ENCODE measurements at places on chromosomes 6 and 20. TPM values are rescaled to one million over a fixed set of nuclear protein-coding genes. Genes with fewer than 3 reads are reported as not detected.
A peak's percentile ranks its signal among the peaks of the same experiment; 100 is the strongest.

GRCh38 chr6:150672800-150673199 lies 73.1 kb downstream of the PLEKHG1 start:
- H3K4me3 ChIP-seq = no peak overlapping the region
- no peaks in the 10 kb centered on the region for H3K27me3 ChIP-seq
- no peaks in the 10 kb centered on the region for H3K36me3 ChIP-seq
- H3K4me1 ChIP-seq = peaks cover 31% of the 10 kb centered on the region

DNA sequence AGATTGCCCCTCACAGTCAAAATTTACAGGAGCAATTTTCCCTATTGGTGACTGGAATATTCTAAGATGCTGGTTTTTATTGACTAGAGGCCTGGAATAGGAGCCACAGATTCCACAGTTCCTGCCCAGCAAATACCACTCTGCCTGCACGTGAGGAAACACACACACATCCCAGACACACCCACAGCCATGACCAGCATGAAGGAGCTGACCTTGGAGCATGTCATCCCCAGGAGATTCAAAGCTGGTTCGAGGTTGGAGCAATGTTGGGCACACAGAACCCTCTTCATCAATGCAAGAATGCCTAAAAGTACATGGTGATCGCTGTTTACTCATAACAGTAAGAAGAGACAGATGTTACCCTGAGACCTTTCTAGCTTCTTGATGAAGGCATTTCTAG lies 244.6 kb upstream of the FOXQ1 start:
- H3K4me3 ChIP-seq = no peak overlapping the region
- H3K36me3 ChIP-seq = no peaks in the 10 kb centered on the region
- peaks cover 12% of the 10 kb centered on the region for H3K4me1 ChIP-seq

DNA sequence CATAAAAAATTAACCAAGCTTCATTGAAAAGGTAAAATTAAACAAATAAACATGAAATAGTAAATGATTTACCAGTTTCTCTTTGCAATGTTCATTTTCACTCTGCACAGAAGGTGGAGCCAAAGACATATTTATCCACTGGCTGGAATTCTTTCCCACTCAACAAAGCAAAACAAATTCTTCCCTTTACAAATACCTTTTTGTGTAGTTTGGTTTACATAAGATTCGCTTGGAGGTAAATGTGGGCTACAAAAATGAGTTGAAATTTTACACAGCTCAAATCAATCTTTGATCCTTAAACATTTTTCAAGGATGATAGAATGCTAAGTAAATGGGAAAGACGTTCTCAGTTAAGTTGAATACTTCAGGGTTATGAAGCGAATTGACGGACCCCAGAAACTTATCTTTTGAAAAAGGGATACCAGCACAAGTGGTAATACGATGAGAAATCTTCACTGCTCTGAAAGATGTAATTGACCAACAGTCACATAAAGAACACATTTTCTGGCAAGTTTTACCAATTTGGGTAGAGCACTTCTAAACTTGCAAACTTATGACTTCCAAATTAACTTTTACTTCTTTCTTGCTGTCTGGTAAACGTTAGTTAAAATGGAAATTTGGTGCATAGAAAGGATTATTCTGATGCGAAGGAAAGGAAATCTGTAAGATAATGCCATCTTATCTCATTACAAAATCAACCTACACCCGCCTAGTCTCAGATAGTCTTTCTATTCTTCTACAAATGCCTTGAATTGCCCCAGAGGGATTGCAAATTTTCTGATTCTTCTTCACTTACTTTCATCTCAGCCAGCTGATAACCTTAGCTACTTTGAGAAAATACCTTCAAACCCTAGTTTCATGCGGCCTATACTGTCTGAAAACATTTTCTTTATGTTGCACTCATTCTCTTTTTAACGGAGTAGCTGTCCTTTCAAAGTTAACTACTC lies 4.7 kb upstream of the GJA1 start:
- no peaks in the 10 kb centered on the region for H3K36me3 ChIP-seq
- H3K27me3 ChIP-seq = no peaks in the 10 kb centered on the region
- no peak for DNase-seq
- no peak overlapping the region for H3K27ac ChIP-seq
- no peaks in the 10 kb centered on the region for H3K4me1 ChIP-seq

- H3K4me3 ChIP-seq = no peak overlapping the region
- no peaks in the 10 kb centered on the region for H3K4me1 ChIP-seq
- no peak for DNase-seq
- no peaks in the 10 kb centered on the region for H3K27me3 ChIP-seq
- H3K27ac ChIP-seq = no peak overlapping the region
- no peaks in the 10 kb centered on the region for H3K36me3 ChIP-seq
These were observed 243.7 kb downstream of the ALDH8A1 start for GRCh38 chr6:134706153-134706552.

GRCh38 chr20:31859266-31859997 lies 10.9 kb downstream of the DUSP15 start:
- peaks cover 15% of the 10 kb centered on the region for H3K4me1 ChIP-seq
- no peak overlapping the region for H3K4me3 ChIP-seq
- H3K27ac ChIP-seq = no peak overlapping the region
- no peak for DNase-seq

- no peaks in the 10 kb centered on the region for H3K27me3 ChIP-seq
- H3K36me3 ChIP-seq = no peaks in the 10 kb centered on the region
- DNase-seq = no peak
These were observed 18.4 kb downstream of the ECT2L start for GRCh38 chr6:138814179-138814834.

DNA sequence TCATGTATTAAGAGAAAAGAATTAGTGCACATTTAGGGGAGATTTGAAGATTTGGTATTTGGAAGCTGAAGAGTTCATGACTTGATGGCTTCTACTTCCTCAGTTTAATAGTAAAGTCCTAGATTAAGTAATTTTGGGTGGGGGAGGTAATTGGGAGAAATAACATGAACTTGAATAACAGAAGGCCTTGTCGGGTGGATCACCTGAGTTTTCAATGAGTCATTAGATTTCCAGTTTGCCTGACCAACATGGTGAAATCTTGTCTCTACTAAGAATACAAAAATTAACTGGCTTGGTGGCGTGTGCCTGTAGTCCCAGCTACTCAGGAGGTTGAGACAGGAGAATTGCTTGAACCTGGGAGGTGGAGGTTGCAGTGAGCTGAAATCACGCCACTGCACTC lies 181.0 kb downstream of the GJA1 start:
- H3K4me1 ChIP-seq = no peaks in the 10 kb centered on the region
- H3K4me3 ChIP-seq = no peak overlapping the region
- no peaks in the 10 kb centered on the region for H3K27me3 ChIP-seq

GRCh38 chr20:63047267-63047666 lies 40.5 kb upstream of the BHLHE23 start:
- no peak overlapping the region for H3K4me3 ChIP-seq
- no peaks in the 10 kb centered on the region for H3K27me3 ChIP-seq
- H3K27ac ChIP-seq = no peak overlapping the region
- DNase-seq = no peak
- no peaks in the 10 kb centered on the region for H3K36me3 ChIP-seq
- no peaks in the 10 kb centered on the region for H3K4me1 ChIP-seq

- no peak overlapping the region for H3K4me3 ChIP-seq
- DNase-seq = peak; percentile 91
- H3K36me3 ChIP-seq = no peaks in the 10 kb centered on the region
- no peaks in the 10 kb centered on the region for H3K4me1 ChIP-seq
These were observed 320.5 kb downstream of the DHX35 start for GRCh38 chr20:39282619-39283092.

DNA sequence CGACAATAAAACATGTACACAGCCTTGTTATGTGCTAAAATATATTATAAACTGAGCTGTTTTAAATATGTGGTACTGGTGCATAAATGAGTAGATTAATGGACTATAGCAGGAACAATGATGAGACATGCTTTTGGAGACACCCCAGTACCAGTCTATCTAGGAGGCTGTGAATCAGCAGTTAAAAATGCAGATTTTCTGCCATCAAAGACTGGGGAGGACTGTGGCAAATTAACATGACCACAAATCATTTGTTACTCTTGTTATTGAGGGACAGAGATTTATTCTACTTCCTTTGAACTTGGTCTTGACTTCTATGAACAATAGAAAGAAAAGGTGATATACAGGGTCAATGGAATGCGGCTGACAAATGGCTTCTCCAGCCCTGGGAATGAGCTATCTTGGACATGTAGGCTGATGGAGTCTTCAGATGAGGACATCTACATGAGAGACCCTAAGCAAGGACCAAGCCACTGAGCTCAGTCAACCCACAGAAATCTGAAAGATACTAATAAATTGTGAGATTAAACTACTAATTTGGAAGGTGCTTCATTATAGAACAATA lies 551.7 kb upstream of the GJE1 start:
- DNase-seq = no peak
- no peak overlapping the region for H3K27ac ChIP-seq
- H3K27me3 ChIP-seq = no peaks in the 10 kb centered on the region
- no peaks in the 10 kb centered on the region for H3K36me3 ChIP-seq

- peak overlapping the region; percentile 51 for H3K27ac ChIP-seq
- peak; percentile 41 for DNase-seq
- H3K27me3 ChIP-seq = no peaks in the 10 kb centered on the region
- no peaks in the 10 kb centered on the region for H3K36me3 ChIP-seq
These were observed 163.3 kb downstream of the VEGFA start for GRCh38 chr6:43933148-43933885.

DNA sequence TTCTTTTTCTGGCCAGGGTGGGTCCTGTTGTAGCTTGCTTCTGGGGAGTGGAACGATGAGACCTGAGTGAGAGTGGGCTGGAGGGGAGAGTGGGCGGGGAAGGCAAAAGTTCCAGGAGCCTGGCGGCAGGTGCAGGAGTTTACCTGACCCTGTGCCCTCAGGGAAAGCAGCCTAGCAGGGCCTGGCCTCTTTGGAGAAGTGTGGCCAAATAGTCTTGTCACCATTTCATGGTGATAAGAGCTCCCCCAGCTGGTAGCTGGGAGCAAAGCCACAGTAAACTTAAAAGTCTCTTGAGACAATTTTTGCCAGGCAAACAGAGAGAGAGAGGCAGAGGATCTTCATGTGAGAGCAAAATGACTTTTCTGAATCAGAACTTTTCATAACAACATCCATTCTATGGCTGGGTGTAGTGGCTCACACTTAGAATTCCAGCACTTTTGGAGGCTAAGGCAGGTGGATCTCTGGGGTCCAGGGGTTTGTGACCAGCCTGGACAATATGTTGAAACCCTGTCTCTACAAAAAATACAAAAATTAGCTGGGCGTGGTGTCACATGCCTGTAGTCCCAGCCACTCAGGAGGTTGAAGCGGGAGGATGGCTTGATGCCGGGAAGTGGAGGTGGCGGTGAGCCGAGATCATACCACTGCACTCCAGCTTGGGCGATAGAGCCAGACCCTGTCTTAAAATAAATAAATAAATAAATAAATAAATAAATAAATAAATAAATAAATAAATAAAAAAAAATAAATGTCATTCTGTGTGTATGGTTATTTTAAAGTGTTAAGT lies 161.8 kb upstream of the SCGN start:
- H3K4me1 ChIP-seq = no peaks in the 10 kb centered on the region
- no peaks in the 10 kb centered on the region for H3K36me3 ChIP-seq
- no peak overlapping the region for H3K27ac ChIP-seq
- no peaks in the 10 kb centered on the region for H3K27me3 ChIP-seq
- peak; percentile 80 for DNase-seq

The PPIL6 gene
- 2.4 TPM for total RNA-seq

The OR2H2 gene
- total RNA-seq = not detected

DNA sequence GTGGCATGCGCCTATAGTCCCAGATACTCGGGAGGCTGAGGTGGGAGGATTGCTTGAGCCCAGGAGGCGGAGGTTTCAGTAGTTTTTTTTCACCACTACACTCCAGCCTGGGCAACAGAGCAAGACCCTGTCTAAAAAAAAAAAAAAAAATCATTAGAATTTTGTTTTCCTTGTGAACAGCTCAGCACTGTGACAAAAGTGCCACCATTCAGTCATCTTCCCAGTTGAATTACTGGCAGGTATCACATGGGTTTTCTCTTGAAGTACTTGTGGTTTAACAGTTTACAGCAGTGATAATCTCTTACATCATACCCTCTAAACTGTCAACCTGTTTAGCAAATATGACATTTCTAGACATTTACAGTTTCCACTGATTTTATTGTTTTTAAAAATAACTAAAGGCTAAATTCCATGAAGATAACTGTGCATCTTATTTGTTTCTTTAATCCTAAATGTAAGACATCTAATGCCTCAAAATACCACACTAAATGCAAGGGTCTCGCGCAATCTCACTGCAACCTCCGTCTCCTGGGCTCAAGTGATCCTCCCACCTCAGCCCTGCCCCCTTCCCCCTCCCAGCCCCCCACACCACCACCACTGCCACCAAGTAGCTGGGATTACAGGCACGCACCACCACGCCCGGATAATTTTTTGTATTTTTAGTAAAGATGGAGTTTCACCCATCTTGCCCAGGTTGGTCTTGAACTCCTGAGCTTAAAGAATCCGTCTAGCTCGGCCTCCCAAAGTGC lies 7.0 kb downstream of the TRPC4AP start:
- no peaks in the 10 kb centered on the region for H3K27me3 ChIP-seq
- no peak for DNase-seq
- H3K4me1 ChIP-seq = peaks cover 32% of the 10 kb centered on the region
- H3K36me3 ChIP-seq = no peaks in the 10 kb centered on the region

DNA sequence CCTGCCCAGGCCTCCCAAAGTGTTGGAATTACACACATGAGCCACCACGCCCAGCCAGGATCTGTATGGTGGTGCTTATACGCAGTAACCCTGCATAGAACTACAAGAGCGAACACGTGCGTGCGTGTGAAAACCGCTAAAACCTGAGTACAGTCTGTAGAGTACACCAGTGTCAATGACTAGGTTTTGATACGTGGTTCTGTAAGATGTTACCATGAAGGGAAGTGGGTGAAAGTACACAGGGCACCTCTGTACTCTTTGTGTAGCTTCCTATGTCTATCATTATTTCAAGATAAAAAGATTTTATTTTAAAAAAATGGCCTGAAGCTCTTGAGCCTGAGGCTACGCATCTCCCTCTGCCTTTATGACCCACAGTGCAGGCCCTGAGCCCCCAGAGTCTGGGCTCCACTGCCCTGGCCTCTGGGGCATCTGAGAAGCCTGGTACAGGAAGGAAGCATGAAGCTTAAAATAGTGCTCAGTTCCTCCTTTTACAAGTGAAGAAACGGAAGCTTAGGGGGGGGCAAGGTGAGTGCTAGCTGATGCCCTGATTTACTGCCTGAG lies 21.6 kb downstream of the LY86 start:
- no peak overlapping the region for H3K4me3 ChIP-seq
- H3K36me3 ChIP-seq = no peaks in the 10 kb centered on the region
- no peak overlapping the region for H3K27ac ChIP-seq
- no peaks in the 10 kb centered on the region for H3K27me3 ChIP-seq
- no peaks in the 10 kb centered on the region for H3K4me1 ChIP-seq
- no peak for DNase-seq

- H3K27me3 ChIP-seq = no peaks in the 10 kb centered on the region
- H3K4me3 ChIP-seq = no peak overlapping the region
- no peaks in the 10 kb centered on the region for H3K4me1 ChIP-seq
These were observed 131.8 kb downstream of the SLC23A2 start for GRCh38 chr20:4869290-4870193.

DNA sequence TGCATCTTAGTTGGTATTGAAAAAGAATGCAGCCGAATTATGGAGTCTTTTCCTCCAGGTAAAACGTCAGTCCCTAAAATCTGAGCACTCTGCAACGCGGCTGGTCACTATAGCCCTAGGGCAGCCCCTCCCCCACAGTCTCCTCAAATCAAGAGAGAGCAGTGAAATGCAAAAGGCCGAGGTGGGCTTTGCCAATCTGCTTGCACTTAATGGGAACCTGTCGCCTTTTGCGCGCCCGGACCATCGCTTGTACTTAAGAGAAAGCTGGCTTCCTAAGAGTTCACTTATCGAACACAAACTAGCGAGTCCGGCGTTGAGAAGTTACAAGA lies 447 bp downstream of the MCM3 start:
- peaks cover 17% of the 10 kb centered on the region for H3K4me1 ChIP-seq
- peaks cover 36% of the 10 kb centered on the region for H3K36me3 ChIP-seq
- peak overlapping the region; percentile 71 for H3K4me3 ChIP-seq

All from sigmoid colon (tissue), 7 donors.